ENCODE measurements at places on chromosomes 1 and 21.

DNA sequence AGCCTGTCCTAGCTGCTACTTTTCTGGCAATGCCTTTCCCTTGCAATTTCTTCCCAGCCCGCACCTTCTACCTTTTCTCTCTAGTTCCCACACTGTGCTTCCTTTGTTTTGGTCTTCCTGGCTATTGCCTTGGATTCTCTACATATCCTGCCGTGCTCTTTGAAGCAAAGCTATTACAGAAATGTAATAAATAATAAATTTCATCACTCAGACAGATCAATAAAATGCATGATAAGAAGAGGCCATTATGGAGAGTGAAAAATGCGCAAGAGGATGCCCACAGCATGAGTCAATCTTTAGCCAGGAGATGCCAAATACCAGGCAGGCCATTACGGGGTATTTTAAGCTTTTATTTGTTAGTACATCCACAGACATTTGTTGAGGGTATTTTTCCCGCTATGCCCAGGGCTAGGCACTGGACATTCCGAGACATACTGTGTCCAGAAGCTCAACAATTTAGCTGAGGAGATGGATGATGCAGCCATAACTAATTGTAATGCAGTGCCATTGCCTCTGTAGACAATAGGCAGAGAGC, 163.6 kb downstream of the ST6GALNAC3 start:
- DNase-seq, result no peak

- DNase-seq, result no peak
Observed at GRCh38 chr1:172843444-172843843, 184.5 kb downstream of the FASLG start.

DNA sequence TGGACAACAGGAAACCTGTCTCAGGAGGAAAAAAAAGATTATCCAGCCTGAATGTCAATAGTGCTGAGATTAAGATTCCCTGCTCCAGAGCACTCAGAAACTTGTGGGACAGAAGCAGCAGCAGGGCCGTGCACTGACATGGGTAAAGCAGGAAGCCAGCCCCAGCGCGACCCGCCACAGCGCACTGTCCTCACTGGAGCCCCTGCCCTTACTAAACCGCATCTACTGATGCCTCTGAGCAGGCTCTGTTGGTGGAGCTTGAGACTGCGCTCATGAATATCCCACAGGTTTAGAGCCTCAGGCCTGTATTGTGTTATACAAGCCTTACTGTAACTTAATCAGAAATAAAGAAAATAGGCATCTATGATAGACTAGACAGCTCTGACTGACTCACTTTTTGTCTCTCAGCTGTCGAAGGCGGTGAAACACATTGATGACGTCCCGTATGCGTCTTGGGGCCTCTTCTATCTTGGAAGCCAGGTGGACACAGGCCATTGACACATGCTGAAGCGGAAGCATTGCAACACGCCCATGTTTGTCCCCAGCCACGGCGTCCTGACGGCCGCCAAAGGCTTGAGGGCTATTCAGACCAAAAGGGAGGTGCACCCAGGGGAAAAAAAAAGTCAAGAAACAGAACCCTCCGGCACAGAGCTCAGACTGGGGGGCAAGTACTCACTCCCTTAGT, 1.2 kb downstream of the CCNL2 start:
- no peak for DNase-seq

DNA sequence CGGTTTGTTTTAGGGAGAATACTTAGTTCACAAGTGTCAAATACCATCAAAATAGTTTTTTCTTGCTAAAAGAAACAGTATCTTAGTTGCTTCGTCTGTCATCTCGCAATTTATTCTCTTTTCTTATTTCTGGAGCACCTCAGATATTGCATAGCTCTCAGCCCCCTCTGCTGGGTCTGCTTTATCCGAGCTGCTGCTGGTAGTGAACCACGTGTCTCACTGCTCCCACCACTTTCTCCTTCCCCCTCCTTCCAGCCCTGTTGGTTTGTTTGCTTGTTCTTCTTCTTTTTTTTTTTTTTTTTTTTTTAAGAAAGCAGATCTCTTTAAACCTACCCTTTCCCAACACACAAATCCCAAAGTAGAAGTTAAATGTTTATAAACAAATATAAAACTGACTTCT, 170.8 kb downstream of the EDEM3 start:
- no peak for DNase-seq

- DNase-seq, result no peak
Observed at GRCh38 chr1:235073331-235073967, 55.2 kb downstream of the TOMM20 start.

GRCh38 chr21:31204801-31205200, 139.3 kb downstream of the TIAM1 start:
- DNase-seq, result no peak

- no peak for DNase-seq
Observed at GRCh38 chr1:16127676-16128337, 28.1 kb downstream of the EPHA2 start.

GRCh38 chr1:8520483-8520966, 202.6 kb downstream of the SLC45A1 start:
- no peak for DNase-seq

DNA sequence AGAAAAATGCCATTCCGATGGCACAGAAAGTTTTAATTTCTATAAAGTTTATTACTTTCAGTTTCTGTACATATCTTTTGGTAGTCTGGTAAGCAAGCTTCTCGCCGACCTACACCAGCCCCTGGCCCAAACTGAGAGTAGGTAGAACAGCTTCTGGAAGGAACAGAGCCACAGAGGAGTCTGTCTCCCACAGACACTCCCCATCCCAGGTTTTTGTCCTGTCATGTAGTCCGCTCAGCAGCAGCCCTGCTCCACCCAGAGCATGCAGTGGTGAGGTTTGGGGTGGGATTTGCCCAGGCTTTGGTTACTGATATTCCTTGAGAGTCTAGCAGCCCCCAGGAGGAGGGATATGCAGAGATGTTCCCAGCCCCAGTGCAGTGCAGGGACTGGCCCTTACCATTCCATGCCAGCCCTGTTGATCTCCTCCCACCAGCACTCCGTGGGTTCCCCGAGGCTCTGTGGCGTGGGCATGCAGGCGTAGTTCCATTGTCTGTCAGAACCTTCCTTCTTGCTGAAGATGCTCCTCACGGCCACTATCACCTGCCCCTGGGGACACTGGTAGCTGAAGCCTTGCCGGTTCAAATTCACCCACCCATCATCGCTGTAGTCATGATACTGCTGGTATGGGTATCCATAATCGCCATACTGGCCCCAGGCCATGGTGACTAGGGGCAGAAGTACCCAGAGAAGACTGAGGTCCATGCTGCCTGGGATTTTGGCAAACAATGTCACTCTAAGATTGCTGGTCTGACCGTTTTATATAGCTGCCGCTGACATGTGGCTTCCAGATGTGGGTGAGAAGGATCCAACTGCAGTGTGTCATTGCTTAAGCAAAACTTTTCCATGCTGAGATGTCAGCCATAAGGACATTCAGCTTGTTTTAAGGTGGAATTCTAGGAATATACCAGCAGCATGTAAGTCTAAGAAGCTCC, at the start of gene DPT:
Gene DPT, minus strand, starts transcription at position 734 of the 932 bp plus-strand sequence. Its CDS starts 32 bp downstream, at position 702.
- DNase-seq, result no peak

DNA sequence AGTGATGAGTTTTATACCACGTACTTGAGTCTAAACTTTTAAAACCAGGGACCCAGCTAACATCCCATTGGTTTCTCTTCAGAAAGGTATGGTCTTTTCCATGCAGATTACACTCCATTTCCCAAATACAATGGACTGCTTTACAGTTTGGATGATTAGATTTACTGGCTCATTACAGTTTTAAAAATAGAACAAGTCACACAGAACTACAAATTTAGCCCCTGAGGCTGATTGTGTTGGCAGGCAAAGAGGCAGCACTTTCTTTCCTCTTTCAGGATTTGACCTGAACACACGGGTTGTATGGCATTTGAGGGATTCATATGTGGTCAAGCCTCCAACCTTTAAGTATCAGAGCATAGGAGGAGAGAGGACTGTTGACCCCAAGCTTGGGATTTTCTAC, 21.8 kb upstream of the VTCN1 start:
- no peak for DNase-seq

GRCh38 chr1:180791806-180792205, 120.9 kb upstream of the KIAA1614 start:
- DNase-seq, result no peak

- DNase-seq, result no peak
Observed at GRCh38 chr21:35400233-35400939, 351.3 kb upstream of the RUNX1 start.

GRCh38 chr1:48203287-48203900, 19.1 kb upstream of the SLC5A9 start:
- DNase-seq, result no peak

- no peak for DNase-seq
Observed at GRCh38 chr1:57831624-57832023, 407.8 kb upstream of the DAB1 start.

DNA sequence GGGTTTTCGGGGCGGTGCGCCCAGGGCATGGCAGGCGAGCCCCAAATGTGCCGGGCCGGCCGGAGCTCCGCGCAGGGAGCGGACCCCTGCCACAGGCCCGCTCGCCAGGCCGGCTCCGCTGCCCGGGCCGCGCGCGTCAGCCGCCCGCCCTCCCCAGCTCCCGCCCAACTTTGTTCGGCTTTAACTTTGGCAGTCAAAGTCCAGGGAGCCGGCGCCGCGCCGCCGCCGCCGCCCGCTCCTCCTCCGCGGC, 488 bp downstream of the SLC35D1 start:
- DNase-seq, result no peak

- DNase-seq, result no peak
Observed at GRCh38 chr1:82485591-82486369, 685.0 kb downstream of the ADGRL2 start.

- DNase-seq, result no peak
Observed at GRCh38 chr1:170114906-170115305, 30.9 kb upstream of the NTMT2 start.

DNA sequence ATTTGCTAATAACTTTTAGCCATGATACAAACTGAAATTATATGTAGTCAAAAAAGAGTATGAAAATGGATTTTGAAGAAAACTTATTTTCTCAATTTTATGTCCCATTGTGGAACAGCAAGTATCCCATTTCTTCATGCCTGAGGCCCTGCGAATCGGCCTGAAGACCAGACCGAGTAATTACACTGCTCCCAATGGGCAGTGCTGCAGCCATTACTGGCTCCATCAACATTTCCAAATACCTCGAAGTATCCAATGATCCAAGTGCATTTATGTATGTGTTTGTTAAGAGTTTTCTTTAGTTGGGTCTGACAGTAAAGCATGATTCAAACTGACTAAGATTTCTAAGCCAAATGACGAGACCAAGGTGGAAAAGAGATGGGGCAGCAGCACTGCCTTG, 44.4 kb downstream of the HSF2BP start:
- DNase-seq, result no peak

- no peak for DNase-seq
Observed at GRCh38 chr1:236140705-236141446, 1.5 kb upstream of the GPR137B start.

- DNase-seq, result no peak
Observed at GRCh38 chr1:77825131-77825709, 45.8 kb downstream of the MIGA1 start.

DNA sequence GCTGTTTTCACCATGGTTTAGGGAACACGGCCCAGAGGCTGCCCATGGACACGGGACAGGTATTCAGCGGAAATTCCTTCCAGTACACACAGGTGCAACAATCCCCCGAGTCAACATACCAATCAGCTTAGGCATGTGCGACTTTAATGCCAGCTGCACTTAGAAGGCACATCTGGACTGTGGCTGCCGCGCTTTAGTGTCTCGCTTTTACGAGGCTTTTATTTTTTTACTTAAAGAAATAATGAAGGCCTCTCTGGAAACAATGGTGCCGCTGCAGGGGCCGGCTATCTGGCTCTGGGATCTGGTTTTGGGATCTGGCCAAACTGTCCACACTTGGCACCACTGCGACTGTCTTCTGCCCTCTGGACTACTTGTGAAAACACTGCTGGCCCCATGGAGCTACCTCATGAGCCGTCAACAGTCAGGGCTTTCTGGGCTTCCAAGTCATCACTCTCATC, 55.5 kb downstream of the SLC66A1 start:
- no peak for DNase-seq

DNA sequence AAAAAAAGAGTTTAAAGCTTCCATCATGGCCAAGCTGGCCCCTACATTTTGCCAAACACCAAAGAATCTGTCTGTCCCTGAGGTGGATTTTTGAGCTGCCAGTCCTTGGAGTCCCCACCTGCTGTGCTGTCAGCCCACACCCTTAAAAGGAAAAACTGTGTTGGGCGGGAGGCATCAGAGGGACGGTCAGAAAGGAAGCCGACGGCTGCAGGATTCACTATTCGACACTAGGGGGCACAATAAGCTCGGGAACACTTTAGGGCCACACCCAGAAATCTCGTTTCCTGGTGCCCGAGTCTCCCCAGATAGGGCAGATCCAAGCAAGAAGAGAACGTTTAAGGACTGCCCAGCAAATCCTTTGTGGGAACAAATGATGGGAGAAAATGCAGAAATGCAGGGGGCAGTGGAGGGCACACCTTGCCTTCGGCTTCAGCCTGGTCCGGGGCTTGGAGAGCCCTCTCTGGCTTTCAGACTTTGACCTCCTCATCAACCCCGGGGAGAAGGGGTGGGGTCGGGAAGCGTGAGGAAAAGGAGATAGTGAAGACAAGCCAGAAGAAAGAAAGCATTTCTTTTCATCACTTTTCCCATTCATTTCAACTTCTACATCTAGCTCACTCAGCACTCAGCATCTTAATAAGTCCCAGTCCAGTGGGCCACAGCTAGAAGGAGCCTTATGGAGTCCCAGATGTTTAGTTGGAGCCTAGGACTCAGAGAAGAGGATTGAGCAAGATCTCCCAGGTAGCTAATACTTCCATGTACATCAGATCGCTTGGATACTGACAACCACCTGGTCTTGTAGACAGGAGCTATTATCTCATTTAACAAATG, 5.0 kb upstream of the CTTNBP2NL start:
- DNase-seq, result peak; percentile 58

GRCh38 chr1:172622541-172622940, 36.4 kb upstream of the FASLG start:
- no peak for DNase-seq

- no peak for DNase-seq
Observed at GRCh38 chr1:20322081-20322824, 31.6 kb downstream of the VWA5B1 start.

DNA sequence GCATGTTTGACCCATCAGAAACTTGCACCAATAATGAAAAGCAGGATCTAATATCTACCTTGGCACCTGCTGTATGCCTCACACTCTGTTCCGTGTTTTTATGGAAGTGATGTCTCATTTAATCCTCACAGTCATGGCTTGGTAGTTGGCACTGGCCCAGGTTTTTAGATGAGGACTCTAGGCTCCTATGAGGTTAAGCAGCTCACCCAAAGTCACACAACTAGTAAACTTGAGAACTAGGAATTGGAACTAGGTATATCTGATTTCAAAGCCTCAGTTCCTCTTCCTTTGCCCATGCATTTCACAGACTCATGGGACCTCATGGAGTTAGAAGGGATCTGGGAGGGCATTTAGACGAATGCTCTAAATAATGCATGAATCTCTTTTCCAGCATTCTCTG, 21.3 kb upstream of the TARBP1 start:
- DNase-seq, result no peak

DNA sequence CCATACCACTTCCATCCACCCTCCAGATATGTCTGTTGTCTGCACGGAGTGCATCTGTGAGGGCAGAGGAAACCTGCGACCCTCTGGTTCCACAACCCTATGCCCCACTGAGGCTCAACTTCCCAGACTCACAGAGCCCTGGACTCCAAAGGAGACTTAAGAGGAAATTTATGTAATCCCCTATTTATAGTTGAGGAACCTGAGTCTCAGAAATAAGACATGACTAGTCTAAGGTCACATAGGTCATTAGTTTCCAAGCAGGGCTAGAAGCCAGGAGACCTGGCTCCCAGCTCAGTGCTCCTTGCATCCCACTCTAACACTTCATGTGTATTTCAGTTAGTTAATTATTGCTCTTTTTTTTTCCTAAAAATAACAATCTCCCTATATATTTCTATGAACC, 15.7 kb upstream of the LEMD1 start:
- no peak for DNase-seq
